ENCODE measurements at places on chromosomes 12 and 14.
A peak's percentile ranks its signal among the peaks of the same experiment; 100 is the strongest.

- DNase-seq, result no peak
Observed at GRCh38 chr12:88985011-88985410, 367.3 kb downstream of the DUSP6 start.

DNA sequence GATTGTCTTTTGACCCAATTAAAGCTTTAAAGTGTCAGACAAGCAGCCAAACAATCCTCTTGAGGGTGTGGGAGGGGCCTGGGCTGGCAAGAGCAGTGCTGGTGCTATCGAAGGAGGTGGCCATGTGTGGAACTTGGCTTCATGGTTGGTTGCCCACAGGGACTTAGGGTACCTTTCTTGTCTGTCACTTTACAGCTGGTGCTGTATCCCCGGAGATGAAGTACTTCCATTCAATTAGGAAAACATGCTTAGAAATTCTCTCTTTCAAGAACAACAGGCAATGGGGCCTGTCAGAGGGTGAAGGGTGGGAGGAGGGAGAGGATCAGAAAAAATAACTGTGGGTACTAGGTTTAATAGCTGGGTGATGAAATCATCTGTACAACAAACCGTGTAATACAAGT, 86.5 kb downstream of the DAAM1 start:
- DNase-seq, result no peak

DNA sequence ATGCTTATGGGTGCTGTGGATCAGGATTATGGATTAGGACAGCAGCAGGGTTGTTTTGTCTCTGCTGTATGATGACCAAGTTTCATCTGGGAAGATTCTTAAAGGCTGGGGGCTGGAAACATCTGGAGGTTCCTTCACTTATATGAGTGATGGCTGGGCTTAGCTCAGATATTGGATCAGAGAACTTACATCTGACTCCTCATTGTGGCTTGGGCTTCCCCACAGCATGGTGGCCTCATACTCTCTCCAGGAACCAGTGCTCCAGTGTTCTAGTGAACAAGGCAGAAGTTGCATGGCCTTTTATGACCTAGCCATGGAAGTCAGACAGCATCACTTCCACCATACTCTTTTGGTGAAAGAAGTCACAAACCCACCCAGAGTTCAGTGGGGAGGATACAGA, 336.1 kb upstream of the TBX3 start:
- DNase-seq, result no peak

GRCh38 chr12:8493084-8493483, 20.2 kb upstream of the CLEC4D start:
- no peak for DNase-seq

GRCh38 chr12:79326663-79327062, 364.1 kb downstream of the PAWR start:
- DNase-seq, result no peak

DNA sequence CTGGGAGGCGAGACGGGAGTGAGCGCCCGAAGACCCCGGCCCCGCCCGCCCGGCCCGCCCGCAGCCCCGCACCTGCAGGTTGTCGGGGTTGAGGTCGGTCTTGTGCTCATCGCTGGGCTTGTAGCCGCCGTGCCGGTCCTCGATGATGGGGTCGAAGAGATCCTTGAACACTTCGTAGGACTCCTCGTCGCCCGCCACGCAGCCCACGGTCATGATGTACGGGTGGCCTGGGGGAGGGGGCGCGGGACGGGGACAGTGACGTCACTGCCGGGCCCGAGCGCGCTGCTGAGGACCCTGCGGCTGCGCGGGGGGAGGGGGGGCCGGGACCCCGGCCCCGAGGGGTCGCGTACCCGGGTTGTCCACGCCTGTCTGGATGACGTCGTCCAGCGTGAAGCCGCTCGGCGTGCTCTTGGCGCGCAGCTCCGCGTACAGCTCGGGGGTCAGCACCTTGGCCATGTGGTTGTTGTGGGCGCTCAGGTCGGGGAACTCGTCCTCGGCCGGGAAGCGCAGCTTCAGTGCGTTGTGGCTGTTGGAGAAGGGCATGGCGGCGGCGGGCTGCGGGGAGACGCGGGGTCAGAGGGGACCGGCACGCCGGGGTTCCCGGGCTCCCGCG, 573 bp downstream of the CKB start:
- DNase-seq, result no peak

DNA sequence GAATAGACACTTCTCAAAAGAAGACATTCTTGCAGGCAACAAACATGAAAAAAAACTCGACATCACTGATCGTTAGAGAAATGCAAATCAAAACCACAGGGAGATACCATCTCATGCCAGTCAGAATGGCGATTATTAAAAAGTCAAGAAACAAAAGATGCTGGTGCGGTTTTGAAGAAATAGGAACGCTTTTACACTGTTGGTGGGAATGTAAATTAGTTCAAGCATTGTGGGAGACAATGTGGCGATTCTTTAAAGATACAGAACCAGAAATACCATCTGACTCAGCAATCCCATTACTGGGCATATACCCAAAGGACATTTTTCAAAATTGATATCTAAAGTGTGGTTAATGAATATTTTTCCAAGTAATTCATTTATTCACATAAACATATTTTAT, 39.6 kb upstream of the LIN7A start:
- no peak for DNase-seq

- no peak for DNase-seq
Observed at GRCh38 chr12:79200176-79200575, 335.6 kb downstream of the SYT1 start.

- no peak for DNase-seq
Observed at GRCh38 chr14:96579855-96580254, 77.7 kb downstream of the PAPOLA start.

DNA sequence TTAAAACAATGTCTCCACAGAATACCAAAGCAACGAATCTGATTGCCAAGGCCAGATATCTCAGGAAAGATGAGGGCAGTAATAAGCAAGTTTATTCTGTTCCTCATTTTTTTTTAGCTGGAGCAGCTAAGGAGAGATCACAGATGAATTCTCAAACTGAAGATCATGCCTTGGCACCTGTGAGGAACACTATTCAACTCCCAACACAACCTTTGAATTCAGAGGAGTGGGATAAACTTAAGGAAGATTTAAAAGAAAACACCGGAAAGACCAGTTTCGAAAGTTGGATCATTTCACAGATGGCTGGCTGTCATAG, 994 bp downstream of the PRORP start:
- no peak for DNase-seq

DNA sequence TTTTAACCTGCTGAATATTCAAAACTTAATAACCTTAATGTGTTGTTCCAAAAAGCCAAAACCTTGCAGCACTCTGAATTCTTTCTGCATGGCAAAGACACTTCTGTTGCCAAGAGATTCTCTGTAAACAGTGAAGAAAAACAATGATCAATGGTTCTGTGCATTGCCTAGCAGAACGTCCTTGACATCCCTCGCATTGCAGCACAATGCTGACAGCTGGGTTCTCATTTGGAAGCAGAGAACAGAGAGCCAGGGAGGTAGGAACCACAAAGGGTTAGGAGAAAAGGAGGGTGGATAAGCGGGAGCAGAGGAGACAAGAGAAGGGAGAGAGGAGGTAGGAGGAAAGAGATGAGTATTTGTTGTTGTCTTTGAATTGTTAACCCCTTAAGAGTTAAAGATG, 501.1 kb downstream of the NAV3 start:
- no peak for DNase-seq

DNA sequence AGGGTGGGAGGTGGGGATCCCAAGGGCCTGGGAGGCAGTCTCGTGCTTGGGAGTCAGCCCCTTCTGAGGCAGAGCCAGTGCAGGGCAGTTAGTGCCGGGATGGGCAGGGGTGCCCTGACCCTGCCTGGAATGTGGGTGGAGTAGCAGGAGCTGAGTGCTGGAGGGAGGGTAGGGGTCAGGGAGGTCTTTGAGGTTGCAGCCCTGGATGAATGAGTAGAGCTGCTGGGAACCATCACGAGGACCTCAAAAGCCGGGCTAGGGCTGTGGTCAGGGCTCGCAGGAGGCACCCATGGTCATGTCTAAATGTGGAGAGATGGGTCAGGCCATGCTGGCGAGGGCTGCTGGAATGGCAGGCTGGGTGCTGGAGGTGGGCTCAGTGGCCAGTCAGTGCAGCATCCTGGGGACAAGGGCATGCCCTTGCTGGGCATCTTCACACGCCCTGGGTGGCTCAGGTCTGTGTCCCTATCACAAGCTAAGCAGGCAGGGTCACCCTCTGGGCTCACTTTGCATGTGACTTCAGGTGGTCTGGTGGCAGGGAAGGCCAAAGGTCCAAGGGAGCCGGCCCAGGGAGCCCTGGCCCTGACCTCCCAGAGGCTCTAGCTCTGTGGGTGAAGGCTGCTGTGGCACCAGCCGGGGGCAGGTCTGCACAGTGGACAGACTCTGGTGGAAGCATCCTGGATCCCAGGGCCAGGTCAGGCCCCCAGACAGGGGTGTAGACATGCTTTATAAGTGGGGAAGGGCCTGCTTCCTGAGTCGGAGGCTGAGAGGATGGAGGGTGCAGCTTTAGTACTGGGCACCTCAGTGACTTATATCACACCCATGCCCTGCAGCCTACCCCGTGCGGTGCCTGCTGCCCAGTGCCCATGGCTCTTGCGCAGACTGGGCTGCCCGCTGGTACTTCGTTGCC, 24.5 kb downstream of the PAPLN start:
- DNase-seq, result no peak

- DNase-seq, result no peak
Observed at GRCh38 chr14:66036547-66036946, 449.6 kb upstream of the CCDC196 start.

DNA sequence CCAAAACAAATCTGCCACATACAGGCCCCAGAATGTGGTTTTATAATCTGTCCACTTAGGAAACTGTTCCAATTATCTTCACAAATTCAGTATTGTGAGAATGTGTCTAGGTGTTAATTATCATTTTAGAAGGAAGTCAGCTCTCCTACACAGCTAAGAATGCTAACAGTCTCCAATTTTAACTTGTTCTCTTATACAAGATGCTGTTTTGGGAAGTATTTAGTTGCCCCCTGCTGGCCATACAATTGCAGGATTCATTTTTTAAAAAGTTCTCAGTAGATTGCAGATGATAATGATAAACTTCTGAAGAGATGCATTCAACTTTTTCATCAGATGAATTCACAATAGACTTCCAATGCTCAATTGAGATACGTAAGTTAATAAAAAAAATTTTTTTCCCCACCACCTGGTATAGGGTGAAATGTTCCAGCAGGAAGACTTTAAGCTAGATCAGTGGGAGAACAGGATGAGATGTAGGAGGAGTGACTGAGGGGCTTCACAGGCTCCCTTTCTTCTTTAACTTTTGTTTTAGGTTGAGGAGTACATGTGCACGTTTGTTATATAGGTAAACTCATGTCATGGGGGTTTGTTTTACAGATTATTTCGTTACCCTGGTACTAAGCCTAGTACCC, 27.3 kb upstream of the OSBPL8 start:
- no peak for DNase-seq

DNA sequence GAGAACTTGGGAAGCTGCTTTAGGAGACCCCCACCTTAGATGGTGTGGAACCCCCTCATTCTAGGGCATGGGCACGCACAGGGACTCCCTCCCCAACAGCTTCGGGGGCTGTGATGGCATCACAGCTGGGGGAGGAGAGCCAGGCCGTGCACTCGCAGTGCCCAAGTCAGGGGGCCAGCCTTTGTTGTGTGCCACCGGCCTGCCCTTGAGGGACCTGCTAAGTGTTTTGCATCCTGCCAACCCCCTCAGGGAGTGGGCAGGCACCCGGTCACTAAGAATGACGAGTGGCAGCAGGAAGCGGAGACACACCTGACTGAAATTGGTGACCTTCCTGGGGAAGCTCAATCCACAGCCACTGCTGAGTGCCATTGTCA, 334.9 kb upstream of the SFSWAP start:
- no peak for DNase-seq

DNA sequence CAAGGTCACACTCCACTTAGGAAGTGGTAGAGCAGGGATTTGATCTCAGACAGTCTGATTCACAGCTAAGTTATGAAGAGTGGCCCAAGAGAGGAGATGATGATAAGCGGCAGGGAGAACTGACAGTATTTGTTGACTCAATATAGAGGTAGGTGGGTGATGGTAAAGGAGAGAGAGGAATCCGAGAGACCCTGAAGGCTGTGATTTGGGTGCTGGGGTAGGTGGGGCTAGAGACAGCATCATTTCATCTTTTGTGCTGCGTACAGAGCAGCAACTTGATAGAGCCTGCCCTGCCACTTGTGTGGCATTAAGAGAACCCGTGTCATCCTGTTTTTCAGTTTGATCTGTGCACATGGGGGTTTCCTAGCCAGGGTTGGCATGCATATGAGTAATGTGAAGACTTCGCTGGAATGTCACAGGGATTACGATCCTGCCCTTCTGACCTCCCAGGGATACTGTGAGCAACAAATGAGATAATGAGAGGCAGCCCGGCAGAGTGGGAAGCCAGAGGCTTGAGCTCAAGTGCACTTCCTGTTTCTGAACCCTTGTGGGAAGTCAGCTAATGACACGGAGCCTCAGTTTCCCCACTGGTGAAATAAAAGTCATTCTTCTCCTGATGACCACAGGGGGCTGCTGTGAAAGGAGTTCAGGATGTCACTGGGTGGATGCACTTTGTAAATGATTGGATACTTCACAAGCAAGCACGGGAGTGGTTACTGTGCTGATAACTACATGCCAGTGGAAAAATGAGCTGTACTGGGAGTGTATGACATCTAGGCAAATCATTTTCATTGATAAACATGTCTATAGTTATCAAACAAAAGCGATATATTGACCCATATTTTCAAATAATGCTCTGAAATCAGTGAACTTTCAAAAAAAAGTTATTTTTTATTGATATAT, 59.5 kb upstream of the IGF1 start:
- DNase-seq, result peak; percentile 95

DNA sequence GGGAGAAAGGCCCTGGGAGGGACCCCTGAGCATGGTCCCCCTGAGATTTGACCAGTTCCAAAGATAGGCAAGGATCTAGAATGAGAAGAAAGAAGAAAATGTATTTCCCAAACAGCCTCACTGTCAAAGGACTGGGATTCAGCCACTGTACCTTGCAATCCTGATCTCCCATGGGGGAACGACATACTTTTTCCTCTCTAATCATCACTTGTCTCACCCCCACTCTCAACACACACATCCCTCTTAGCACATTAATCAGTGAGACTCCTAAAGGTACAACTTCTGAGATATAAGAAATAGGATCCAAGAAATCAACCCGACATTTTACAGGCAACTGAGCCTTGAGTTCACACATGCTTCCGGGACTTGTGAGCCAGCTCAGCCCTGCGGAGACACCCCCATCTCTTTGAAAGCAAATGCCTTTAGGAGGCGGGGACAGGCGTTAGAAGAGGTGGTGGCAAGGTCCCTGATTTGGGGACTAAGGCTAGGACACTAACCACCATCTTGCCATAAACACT, 1.4 kb downstream of the MAP3K9 start:
- no peak for DNase-seq

DNA sequence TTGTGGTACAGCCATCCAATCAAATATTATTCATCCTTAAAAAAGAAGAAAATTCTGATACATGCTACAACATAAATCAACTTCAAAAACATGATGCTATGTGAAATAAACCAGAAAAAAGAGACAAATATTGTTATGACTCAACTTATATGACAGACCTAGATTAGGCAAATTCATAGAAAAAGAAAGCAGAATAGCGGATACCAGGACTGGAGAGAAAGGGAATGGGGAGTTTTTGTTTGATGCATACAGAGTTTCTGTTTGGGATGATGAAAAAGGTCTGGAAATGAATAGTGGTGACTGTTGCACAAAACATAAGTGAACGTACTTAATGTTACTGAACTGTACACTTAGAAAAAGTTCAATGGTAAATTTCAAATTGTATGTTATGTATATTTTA, 82.3 kb downstream of the SPPL3 start:
- no peak for DNase-seq

GRCh38 chr14:96470331-96470730, 31.9 kb upstream of the PAPOLA start:
- DNase-seq, result no peak

- no peak for DNase-seq
Observed at GRCh38 chr12:6165395-6165794, 34.8 kb upstream of the CD9 start.

- peak; percentile 47 for DNase-seq
Observed at GRCh38 chr12:50642035-50642451, 121.9 kb upstream of the ATF1 start.

Measured in SJSA1 (cell line).